ENCODE measurements at places on chromosomes 4 and X.
A peak's percentile ranks its signal among the peaks of the same experiment; 100 is the strongest.

DNA sequence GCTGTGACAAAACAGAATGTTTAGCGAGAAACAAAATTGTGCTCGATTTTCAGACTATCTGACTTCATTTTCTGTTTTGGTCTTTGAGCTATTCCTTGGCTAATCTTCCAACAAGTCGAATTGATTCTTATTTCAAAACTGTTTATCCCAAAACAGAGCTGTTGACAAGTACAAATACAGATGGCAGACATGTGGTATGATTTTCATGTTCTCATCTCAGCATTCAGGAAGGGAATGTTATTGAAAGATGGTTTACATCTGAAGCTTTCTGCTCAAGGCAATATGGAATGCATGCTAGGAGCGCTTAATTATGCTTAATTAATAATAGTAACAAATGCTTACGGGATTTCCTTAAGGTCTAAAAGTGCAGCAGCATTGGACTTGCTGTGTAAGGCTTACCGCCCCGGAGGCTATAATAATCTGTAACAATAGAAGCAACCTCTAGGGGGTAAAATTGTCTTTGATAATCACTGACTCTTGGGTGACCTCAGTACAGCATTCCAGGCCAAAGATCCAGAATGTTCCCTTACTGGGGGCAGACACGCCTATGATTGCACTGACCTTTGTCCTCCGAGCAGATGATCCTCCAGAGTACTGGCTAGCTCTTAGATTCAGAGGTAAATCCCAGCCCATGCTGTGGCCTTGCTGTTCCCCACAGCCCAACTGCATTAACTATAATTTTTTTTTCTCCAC is 16.4 kb downstream of the LSM6 start:
- no peak for DNase-seq

- DNase-seq, result no peak
Observed at GRCh38 chr4:100569196-100569595, 51.4 kb upstream of the EMCN start.

DNA sequence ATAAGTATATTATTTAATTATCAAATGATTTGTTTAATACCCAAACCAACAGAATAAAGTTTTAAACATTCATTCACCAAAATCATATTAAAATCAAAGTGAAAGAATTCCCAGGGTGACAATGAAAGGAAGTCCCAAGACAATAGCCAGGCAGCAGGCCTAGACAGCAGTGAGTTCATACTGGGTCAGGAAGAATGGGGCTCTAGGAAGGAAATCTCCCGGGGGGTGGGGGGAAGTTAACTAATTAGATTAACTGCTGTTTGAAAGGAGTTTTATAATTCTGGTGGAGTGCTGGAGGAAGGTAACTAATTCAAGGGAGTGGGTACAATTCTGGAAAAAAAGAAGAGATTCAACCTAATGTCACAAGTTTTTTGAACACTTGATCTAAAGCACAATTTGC is 104.1 kb downstream of the ZAR1 start:
- DNase-seq, result no peak

DNA sequence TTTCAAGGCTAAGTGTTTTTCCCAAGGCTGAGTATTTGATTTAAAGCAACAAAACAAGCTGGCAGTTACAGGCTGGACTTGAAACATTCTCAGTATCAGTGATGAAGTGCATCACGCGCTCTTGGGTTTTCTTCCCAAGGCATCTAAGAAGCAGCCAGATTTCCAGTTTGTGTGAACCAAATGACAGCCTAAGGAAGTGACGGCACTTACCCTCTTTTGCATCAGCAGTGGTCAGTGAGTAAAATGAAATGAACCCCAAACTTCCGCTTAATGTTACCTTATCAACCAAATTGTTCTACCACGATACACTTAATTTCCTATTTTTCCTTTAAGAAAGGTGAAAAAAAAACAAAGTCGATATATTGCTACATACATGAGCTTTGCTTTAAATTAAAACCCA is 15.8 kb upstream of the GYPE start:
- DNase-seq, result no peak

GRCh38 chr4:87356832-87357526 is 34.0 kb downstream of the HSD17B11 start:
- DNase-seq, result no peak

DNA sequence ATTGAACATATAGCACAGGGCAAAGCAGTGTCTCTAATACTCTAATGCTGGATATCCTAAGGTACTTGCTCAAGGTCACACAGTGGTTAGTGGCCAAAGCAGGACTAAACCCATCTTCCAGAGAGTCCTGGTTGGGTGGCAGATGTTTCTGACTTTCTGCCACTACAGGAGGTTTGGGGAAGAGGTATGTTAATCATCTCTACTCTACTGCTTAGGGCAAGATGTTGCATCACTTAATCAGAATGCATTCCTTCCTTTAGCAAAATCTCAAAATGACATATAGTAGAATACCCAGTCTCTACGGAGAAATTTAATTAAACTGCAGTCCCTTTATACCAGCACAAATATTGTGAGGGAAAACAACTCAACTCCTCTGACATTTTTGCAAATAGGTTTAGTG is 190.7 kb upstream of the FAM241A start:
- DNase-seq, result no peak

DNA sequence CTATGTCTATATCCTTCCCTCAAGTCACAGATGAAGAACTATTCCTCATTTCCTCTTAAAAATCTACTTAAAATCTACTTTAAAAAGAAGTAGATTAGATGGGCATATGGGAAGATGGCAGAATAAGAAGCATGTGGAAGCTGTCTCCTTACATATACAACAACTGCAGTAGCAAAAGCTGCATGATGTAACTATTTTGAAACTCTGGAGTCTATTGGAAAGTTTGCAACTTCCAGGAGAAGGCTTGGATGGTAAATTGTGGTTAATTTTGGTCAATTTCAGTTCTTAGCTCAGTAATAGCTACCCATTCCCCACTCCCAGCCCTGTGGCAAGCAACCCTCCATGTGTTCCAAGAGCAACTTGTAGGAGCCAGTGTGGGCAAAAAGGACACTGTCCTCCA is 36.9 kb downstream of the MORC4 start:
- no peak for DNase-seq

- no peak for DNase-seq
Observed at GRCh38 chr4:4914059-4914820, 54.8 kb downstream of the MSX1 start.

DNA sequence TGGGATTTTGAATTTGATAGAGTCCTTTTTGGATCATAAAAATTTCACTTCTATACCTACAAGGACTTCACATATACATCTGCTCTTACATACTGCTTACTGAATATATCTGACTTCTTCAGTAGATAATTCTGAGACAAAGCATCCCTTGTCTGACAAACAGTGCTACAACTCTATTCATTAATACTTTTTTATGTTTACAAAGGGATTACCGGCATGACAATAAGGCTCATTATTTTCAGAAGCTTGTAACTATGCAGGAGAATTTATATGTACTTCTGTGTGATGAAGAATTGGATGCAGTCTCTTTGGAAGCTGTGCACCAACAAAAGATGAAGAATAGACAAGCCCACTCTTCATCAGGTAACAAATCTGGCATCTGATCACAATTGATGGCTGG is 1070.3 kb downstream of the STIM2 start:
- DNase-seq, result no peak

- no peak for DNase-seq
Observed at GRCh38 chrX:136204571-136204970, 46.6 kb downstream of the MAP7D3 start.

- no peak for DNase-seq
Observed at GRCh38 chr4:184080674-184081073, 137.0 kb downstream of the ENPP6 start.

- DNase-seq, result no peak
Observed at GRCh38 chr4:2007804-2008670, 737 bp downstream of the NELFA start.

DNA sequence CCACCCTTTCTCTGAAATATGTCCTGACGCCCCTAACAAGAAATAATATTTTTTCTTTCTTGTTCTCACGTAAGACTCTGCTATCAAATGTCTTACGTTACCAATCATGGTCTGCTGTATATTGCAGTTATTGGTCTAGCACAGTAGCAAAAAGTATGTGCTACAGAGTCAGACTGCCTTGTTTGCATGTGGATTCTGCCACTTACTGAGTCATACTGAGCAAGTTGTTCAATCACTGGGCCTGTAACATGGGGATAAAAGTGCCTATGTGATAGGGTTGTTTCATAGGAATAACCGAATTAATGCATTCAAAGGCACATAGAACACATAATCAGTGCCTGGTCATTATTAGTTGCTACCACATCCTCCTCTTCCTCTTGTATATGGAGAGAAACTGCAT is 14.1 kb downstream of the RPGR start:
- DNase-seq, result no peak

DNA sequence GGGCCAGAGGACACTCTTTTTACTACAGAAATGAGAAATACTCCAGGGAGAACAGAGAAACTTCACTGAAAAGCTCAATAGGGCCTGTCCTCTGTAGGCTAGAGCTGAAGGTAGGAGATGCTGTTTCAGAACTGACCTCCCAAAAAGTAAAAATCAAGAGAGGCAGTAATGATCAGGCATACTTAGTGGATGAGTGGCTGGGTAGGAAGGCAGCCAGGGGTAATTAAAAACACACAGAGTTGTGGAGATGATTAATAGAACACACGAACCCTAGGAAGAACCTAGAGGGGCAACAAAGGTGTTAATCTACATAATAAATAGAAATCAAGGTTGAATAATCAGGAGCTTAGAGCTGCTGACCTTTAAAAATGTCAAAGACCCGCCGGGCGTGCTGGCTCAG is 582.4 kb upstream of the ADGRL3 start:
- DNase-seq, result no peak

DNA sequence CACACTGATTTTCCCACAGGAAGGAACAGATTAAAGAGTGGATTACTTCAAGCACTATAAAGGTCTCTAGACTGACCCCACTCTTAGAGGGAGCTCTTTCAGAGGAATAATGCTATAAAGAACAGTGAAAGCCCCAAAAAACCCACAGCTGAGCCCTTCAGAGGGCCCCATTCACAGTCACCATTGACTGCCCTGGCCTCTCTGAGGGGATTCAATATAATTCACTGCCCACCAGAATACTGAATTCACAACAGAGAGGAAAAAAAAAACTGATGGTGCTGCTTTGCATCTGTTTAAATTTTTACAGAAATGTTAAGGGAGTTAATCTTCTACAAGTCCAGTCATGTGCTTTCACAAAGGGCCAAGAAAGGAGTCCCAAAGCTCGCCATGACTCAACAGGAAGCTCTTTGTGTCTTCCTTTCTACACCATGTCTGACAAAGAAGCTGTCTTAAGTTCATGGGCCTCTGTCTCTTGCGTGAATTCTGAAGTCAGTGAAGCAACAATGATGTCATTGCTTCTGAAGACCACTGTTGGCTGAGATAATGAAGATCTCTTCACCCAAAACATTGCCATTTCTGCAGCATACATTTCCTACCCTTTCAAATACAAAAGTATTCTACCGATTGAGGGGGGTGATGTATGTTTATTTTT is 174.9 kb downstream of the ADAMTS3 start:
- no peak for DNase-seq

DNA sequence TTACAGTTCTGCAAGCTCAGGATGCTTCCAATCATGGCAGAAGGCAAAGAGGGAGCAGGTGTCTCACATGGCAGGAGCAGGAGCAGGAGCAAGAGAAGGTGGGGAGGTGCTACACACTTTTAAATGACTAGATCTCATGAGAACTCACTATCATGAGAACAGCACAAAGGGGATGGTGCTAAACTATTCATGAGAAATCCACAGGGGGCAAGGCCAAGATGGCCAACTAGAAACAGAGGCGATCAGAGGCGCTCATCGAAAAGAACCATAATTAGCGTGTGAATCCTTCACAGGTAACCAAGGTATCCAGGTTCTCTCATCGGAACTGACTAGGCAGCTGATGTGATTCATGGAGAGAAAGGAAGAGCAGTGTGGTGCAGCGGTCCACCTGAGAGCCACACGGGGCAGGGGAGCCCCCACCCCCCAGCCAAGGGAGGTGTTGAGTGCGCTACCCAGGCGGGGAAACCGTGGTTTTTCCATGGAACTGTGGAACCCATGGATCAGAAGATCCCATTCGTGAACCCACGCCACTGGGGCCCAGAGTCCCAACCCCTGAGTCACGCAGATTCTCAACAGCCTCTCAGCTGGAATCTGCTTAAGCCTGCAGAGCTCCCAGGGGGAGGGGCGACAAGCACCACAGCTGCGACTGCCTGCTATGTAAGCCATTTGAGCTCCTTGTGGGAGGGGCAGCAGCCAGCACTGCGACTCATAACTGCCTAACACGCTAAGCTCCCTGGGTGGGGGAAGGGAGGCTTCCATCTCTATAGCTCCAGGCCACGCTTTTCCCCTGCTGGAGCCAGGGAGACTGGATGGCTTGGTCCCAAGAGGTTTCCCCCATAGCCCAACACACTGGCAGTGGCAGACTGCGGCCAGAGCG is 46.7 kb downstream of the FGF16 start:
- DNase-seq, result peak; percentile 78

DNA sequence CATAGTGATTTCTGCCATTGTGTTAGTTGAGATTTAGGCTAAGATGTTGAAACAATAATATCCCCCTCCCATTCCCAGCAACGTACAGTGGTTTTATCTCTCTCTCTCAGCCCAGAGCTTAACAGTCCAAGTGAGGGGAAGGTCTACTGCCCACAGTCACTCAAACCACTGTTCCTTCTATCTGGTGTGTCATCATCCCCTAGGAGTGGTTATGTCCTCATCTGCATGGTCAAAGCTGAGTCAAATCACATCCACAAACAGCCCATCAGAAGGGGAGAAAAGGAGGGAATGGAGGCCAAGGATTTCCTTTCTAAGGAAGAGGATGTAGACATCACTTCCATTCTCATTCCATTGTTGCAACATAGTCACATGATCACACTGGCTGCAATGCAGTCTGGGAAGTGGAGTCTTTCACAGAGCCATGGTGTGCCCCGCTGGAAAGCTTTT is 42.8 kb upstream of the CHRNA9 start:
- DNase-seq, result no peak

GRCh38 chr4:107509615-107510014 is 210.4 kb downstream of the PAPSS1 start:
- DNase-seq, result no peak

GRCh38 chr4:113572620-113573019 is 188.9 kb downstream of the CAMK2D start:
- no peak for DNase-seq

GRCh38 chrX:13760426-13760825 is 25.9 kb downstream of the OFD1 start:
- no peak for DNase-seq

- DNase-seq, result no peak
Observed at GRCh38 chrX:45769761-45770582, 569.3 kb upstream of the DIPK2B start.

GRCh38 chrX:41452565-41453356 is 5.6 kb downstream of the NYX start:
- DNase-seq, result no peak

DNA sequence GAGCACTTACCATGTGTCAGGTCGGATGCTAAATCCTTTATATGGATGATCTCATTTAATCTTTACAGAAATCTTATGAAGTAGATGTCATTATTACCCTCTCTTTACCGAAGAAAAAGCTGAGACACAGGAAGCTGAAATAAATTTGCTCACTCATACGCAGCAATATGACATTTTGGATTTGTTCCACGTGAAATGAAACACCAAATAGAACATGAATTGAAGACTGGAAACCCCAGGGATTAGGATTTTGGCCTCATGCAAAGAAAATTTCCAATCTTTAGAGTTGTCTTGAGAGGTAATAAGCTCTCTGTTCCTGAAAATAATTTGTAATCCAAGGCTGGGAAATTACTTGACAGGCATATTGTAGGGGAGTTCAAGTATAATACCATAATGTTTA is 354.4 kb upstream of the CLNK start:
- DNase-seq, result no peak

Measured in NCI-H526 (cell line).